GM12864 (cell line): ENCODE measurements at places on chromosomes 4 and X.
A peak's percentile ranks its signal among the peaks of the same experiment; 100 is the strongest.

DNA sequence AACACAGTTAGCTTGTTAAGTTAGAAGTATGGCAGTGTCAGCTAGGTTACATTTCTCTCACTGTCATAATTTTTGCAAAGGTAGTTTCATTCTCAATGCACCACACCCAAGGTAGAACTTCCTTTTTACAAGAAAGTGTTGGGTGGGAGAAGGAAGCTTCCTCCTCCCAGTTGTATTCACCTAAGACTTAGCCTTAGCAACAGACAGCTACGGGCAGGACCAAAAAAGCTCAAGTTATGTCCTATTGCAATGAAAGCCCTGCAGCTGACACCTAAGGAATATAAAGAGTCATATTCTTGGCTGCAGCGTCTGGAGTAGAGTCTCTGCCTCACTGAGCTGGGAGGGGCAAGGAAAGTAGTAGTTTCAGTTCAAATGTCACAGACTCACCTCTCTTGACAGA is 25.1 kb upstream of the PRDM8 start:
- peak; percentile 48 for DNase-seq

DNA sequence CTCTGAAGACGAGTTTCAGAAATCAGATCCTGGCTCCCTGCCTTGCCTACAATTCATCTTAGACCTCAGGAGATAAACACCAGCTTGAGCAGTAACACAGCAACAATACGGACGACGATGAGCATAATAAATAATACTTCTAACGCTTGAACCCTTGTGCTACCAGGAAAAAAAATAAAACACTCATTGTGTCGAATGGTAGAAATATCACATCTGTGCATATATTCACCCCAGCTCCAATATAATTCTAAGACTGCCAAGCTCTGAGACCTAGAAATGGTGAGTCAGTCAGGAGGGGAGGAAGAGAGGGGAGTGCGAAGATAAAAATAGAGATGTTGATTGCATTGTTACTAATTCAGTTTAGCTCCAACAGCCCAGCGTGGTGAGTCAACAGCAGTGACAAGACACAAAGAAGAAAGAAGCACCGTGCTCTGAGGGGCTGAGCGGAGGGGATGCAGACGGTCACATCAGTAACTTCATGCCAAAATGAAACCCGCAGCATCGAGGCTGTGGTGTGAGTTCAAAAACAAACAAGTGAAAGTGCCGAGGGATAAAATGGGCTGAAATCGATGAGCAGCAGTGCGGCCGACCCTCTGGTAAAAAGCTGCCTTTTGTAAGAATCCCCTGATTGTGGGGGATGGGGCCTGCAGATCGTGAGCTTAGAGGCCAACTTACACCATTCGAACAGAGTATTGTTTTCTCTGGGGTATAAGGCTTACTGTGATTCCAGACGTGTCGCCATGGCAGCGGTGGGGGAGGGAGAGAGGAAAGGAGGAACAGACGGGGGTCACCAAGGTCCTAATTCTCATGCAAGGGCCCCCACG is 150.4 kb downstream of the MGST2 start:
- DNase-seq: no peak

GRCh38 chrX:153953342-153953830 is 8.9 kb upstream of the RENBP start:
- DNase-seq: no peak

GRCh38 chr4:68271851-68272357 is 26.4 kb upstream of the TMPRSS11B start:
- peak; percentile 25 for DNase-seq

DNA sequence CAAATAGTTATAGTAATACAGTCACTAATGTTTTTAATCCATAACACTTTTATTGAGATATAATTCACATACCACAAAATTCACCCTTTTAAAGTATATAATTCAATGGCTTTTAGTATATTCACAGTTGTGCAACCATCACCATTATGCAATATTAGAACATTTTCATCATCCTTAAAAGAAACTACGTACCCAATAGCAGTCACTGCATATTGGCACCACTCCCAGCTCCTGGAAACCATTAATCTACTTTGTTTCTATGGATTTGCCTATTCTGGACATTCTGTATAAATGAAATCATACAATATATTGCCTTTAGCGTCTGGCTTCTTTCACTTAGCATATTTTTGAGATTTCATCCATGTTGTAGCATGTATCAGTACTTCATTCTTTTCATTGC is 99.3 kb downstream of the AMMECR1 start:
- DNase-seq: no peak

DNA sequence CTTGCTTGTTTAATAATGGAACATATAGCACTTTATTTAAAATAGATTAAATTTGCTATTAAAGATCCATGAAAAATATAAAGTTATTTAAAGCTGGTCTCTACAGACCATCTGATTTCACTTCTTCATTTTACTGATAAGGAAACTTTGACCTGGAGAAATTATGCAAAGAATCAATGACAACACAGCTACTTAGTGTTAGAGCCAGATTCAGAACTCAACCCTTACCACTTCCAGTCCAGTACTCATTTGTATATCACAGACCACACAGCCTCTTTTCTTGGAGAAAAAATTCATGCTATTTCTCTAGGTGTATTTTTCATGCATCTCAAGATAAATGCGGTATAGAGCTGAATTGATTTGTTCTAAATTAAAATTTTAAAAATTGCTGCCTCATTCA is 34.0 kb downstream of the WDFY3 start:
- no peak for DNase-seq

GRCh38 chr4:159497936-159498335 is 395.1 kb downstream of the RAPGEF2 start:
- DNase-seq: no peak

- no peak for DNase-seq
Measured at GRCh38 chr4:174071595-174071994, 211.9 kb downstream of the FBXO8 start.

- DNase-seq: no peak
Measured at GRCh38 chrX:139172731-139173130, 357.8 kb upstream of the F9 start.

GRCh38 chrX:72276478-72276953 is 532 bp downstream of the RPS4X start:
- DNase-seq: no peak

GRCh38 chrX:78945186-78945912 is at the start of gene P2RY10:
Gene P2RY10, plus strand, starts transcription at chrX:78945391. Its CDS starts 15,130 bp downstream, at chrX:78960521.
- peak; percentile 59 for DNase-seq

DNA sequence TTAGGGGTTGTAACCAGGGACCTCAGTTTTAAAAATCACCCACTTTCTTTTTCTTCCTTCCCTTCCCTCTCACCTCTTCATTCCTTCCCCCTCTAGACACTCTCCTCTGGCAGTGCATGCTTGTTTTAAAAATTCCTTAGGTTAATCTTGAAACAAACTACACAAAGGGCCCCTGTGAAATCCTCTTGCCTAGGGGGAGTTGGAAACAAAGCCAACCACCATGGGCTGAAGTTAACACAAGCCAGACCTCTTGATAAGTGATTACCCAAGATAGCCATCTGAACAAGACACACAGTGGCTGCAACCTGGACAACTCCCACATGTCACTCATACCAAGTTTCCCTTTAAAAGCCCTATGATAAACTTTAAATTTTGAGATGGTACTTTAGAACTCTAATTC is 68.9 kb downstream of the TENT5D start:
- no peak for DNase-seq

DNA sequence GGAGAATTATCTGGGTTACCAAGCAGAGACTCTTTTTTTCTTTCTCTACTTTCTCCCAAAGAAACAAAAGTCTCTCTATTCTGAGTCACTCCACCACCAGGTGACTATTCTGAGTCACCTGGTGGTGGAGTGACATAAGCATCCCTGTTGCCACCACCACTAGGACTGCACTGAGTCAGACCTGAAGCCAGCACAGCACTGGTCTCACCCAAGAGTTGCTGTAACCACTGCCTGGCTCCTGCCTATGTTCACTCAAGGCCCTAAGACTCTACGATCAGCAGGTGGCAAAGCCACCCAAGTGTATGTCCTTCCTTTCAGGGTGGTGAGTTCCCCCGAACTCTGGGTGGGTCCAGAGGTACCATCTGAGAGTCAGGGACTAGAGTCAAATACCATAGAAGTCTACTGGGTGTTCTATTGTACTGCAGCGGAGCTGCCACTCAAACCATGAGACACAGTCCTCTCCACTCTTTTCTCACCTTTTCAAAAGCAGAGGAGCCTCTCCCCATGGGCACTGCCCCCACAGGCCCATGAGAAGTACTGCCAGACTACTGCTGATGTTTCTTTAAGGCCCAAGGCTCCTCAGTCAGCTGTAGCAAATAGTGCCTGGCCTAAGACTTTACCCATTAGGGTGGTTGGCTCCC is 209.6 kb upstream of the IRS4 start:
- no peak for DNase-seq

DNA sequence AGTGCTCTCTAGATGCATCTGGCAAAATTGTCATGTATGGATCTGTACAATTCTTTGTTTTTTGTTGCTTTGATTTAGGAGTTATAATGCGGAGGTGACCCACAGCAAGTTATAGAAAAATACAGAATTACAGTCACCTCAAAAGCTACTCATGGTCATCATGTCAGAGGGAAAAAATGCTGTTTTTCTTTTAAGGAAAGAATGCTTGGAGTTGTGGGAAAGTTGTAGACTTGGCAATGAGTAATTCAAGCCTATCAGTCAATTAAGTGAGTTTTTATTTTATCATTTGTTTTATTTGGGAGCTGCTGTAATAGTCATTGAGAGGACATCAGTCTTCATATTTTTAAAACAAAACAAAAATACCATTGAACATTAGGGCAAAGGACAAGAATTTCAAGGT is 16.4 kb downstream of the FHL1 start:
- no peak for DNase-seq

- no peak for DNase-seq
Measured at GRCh38 chrX:153863251-153863991, 22.6 kb downstream of the L1CAM start.

DNA sequence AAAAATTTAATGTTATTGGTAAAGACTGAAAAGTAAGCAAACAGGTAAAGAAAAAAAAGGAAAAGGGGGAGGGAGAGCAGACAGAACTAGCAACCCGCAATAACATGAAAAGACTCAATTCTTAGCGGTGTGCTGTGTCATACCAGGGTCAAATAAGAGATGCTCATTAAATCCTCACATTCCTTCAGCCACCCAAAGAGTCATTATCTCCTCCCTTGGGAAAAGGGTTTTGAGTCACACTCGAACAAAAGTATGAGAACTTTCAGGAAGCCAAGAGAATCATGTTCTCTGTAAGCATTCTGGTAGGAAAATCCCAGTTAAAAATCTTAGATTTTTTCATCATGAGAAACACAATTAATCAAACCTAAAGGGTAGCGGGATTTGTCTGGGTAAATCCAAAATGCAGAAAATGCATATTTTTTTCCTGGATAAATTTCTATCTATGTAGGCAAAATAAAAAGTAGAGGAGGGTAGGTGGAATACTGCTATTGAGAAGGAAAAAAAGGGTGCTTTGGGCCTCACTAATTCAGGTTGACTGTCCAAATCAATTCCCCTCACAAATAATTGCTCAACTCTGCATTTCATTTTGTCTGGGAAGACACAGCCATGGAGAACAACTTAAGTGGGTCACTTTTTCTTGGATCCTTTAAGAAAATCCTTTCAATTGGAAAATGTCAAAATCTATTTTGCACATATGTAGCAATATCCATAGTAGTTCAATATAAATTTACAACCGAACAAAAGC is 23.2 kb downstream of the TNIP3 start:
- DNase-seq: no peak

GRCh38 chr4:10734697-10735096 is 50.1 kb upstream of the CLNK start:
- DNase-seq: no peak

GRCh38 chr4:85496933-85497332 is 22.0 kb downstream of the ARHGAP24 start:
- no peak for DNase-seq

DNA sequence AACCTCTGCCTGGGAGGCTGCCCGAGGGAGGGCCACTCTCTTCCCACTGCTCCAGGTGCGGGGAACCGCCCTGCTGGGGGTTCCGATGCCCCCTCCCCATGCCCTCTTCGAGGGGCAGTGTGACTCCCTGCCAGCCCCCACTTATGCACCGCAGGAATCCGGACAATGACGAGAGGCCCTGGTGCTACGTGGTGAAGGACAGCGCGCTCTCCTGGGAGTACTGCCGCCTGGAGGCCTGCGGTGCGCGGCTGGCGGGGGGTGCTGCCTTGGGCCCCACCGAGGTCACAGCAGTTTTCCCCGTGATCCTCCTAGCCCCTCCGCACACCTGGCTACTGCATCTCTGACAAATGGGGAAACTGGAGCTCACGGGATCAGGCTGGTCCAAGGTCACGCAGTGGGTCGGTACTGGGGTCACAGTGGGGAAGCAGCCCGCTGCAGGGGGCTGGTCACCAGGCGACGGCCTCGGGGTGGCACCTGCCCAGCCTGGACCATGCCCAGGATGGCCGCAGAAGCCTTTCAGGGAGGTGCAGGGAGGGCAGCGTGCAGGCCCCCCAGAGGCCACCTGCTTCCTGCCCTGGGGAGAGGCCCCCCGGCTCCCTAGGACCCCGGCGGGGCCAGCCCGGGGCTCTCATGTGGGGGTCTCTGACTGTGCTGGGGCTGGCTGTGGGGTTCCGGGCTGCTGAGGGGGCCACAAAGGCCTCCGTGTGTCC is 3.5 kb downstream of the HGFAC start:
- no peak for DNase-seq

DNA sequence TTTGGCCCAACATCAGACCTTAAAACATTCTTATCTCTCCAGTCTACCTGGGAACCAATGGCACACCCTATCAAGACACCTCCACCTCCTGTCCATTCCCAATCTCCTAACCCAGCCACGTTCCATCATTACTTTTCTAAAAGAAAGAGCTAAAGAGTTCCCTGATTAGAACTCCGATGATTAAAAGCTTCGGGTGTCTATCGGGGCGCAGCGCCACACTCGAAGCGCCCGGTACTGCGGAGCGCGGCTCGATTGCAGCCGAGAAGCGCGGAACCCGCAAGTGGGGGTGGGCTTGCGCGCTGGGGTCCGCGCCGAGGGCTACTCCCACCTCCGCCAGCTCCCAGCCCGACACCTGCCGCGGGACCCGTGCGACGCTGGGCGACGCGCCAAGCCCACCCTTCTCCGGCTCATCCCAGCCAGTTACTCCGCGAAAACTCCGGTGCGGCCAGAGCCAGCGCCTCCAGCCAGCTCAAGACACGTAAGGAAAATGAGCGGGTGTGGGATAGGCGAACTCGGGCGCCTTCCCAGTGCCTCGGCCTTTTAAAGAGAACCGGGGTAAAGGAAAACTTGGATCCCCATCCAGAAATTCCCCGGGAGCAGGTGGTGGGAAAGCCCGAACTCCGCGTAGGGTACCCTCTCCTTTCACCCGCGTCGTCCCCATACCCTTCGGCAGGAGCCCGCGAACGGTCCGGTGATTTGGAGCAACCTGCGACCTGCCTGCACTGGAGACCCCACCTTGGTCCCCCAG is 593 bp downstream of the NPY1R start:
- no peak for DNase-seq

GRCh38 chr4:54320826-54321685 is 92.0 kb downstream of the PDGFRA start:
- DNase-seq: no peak
